NCI-H460 (cell line): ENCODE measurements at places on chromosomes 3 and 15.

DNA sequence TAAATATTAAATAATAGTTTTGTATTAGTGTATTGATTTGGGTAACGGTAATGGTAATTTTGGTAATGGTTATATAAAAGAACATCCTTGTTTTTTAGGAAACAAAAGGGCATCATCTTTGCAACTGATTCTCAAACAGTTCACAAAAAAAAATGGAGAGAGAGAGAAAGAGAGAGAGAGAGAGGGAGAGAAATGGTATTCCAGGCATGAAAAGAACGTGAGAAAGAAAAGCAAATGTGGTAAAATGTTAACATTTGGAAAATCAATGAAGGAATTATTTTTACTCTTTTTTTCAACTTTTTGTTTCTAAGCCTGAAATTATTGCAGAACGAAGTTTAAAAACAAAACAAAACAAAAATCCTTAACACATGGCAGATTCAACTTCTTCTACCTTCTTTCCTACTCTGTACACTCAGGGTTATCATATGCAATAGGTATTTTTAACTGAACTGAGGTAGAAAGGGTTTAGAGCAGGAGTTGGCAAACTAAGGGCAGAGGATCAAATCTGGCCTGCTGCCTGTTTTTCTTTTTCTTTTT is 2.2 kb upstream of the GLB1 start:
- DNase-seq: no peak

- DNase-seq: peak; percentile 89
Measured at GRCh38 chr15:44726568-44727484, 9.5 kb upstream of the TRIM69 start.

DNA sequence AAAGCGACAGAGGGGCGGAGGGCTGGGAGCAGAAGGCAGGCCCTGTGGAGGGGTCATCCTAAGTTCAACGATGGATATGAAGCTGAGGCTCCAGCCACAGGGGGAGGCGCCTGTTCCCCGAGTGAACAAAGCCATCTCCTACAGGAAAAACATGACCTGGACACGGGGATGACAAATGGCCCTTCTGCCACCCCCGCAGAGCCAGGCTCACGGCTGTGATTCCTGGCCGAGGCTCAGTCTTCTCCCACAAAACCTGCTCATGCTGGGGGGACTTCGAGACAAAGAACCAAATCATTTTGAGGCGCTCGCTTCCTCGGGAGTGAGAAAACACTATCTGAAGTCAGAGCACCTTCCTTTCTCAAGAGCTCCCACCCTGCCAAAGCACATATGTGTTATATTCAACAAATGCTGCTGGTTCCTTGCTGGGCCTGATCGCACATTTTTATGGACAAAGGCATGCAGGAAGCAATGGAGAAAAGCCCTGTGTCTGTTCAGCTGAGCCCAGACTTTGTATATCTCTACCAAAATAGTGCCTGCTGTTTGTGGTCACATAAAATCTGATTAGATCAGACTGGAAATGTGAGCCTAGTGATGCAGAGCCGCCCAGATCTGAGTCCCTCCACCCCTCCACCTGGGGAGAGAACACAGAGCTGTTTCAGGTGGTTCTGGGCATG is 5.6 kb downstream of the RBP1 start:
- DNase-seq: no peak

- no peak for DNase-seq
Measured at GRCh38 chr3:42665050-42665878, 11.8 kb downstream of the ZBTB47 start.
